ENCODE measurements at places on chromosomes 1 and 21.

DNA sequence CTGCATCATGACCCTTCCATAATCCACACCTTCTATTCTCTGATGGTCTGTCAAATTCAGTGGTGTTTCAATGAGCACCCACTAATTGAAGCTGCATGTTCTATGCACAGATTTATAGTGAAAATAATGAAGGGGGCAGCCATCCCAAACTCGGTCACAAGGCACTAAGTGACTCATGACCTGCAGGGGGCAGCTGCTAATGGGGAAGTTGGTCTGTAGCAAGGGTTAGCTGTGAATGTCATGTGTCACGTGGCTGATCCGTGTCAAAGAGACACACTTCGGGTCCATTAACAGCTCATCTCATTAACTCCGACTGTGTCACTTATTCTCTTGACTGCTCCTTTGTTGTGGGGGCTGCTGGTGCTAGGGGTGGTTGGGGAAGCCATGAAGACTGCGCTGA, 306.6 kb downstream of the PCP4 start:
- no peak for DNase-seq

DNA sequence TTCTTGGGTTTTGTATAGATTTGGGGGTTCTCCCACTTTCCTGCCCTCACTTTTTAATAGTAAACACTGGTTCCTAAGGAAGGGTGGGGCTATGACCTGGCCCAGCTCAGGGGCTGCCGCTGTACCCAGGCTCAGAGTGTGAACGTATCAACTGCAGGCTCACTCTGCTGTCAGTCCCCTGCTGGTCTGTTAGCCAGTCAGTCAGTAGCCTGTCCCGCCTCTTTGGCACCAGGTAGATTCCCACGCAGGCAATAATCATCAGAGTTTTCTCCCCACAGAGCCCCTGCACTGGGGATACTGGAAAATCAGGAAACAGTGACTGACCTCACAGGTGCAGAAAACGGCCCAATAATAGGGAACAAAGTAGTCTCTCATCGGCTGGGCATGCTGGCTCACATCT, 15.0 kb upstream of the ALPL start:
- DNase-seq = no peak

- DNase-seq = peak; percentile 88
Measured at GRCh38 chr1:16217061-16217785, 4.8 kb upstream of the ARHGEF19 start.

- DNase-seq = no peak
Measured at GRCh38 chr1:243959998-243960397, 91.1 kb upstream of the ZBTB18 start.

GRCh38 chr1:243291292-243291691, 35.5 kb downstream of the SDCCAG8 start:
- DNase-seq = no peak

- no peak for DNase-seq
Measured at GRCh38 chr21:43372663-43373361, 54.1 kb downstream of the SIK1 start.
